ENCODE measurements at places on chromosomes 1 and 21.

DNA sequence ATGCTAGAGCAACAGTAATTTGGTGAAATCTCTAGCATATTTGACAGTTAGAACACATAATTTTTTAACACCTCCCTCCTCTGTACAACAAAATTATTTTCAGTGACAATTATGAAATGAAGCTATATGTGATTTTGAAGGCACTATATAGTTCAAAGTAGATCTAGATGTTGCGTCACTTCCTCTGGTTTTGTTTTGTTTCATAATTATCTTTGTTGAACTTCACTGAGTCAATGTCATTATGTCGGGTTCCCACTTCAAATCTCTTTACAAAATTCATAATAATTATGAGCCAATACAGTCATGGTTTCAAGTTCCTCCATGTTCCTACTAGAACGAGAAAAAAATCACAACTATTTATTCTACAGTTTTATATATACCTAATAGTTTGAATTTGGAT is 254.8 kb upstream of the PLXNA2 start:
- DNase-seq: no peak

DNA sequence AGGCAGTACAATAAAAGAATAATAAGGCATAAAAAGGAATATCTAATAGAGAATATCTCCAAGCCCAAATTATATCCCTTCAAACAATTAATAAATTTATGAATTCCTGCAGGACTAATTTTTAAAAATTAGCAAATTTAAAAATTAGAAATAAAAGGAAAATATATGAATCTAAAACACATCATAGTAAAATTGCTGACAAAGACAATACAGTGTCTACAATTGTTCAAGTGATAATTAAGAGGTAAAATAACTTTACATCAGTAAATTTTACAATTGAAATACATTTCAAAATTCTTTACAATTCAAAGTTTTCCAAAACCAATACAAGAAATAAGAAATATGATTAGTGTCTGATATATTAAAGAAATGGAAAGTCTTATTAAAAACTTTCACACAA is 22.8 kb upstream of the OLFM3 start:
- no peak for DNase-seq

- DNase-seq: no peak
These were observed 105.2 kb downstream of the SUSD4 start for GRCh38 chr1:223258751-223259198.

GRCh38 chr1:245956225-245956624 is 550.9 kb downstream of the SMYD3 start:
- peak; percentile 10 for DNase-seq

DNA sequence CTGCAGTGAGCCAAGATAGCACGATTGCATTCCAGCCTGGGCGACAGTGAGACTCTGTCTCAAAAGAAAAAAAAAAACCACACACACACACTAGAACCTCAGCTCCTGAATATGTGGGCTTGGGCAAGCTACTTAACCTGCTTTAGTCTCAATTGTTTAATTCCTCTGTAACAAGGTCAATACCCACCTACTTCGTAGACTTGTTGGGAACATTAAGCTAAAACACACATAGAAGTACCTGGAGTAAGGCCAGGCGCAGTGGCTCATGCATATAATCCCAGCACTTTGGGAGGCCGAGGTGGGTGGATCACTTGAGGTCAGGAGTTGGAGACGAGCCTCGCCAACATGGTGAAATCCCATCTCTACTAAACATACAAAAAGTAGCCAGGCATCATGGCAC is 77.1 kb downstream of the CLSTN1 start:
- DNase-seq: no peak

DNA sequence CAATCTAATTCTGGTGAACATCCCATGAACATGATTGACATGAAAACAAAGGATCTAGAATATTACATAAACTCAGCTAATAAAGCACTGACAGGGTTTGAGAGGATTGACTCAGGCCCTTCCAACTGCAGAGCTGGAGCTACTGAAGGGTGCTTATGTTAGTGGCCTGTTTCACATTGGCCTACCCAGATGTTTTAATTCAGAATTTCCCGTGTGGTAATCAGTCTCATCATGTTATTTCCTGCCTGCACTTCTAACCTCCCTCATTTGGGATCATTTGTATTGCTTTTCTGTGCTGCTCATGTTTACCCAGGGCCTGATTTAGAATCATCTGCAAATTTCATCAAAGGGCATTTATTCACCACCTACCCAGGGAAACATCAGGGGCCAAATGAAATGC is 270.3 kb downstream of the PLPP3 start:
- DNase-seq: no peak

GRCh38 chr1:104235141-104235540 is 485.4 kb downstream of the AMY1C start:
- DNase-seq: no peak

DNA sequence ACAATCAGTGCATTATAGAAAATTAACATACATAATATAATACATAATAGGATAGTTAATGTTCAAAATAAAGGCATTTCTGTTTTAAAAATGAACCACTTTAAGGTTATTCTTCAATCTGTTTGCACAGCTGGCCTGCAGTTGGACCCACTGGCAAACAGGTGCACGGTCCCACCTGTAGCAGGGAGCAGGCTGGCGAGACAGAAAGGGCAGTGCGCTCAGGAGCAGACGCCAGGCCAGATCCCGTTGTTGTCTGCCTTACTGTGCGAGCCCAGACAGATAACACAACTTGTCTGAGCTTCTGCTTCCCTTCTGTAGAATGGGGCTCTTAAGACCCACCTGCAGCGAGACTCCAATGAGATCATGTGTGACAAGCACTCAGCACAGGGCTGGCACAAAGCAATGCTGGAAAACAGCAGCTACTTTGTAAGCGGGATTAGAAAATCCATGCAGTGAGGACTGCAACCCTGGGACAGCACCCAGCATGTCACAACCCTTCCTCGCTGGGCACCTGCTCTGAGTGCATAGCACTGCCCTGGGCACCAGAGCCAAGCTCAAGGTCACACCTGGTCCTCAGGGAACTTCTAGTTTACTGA is 33.5 kb downstream of the VPS26C start:
- DNase-seq: no peak
